Osteocyte (in vitro differentiated cells): ENCODE measurements at places on chromosomes 7 and 10. TPM values are rescaled to one million over a fixed set of nuclear protein-coding genes. Genes with fewer than 3 reads are reported as not detected.

The MOGAT3 gene
- total RNA-seq, result not detected in 2 replicates

The OPN4 gene
- total RNA-seq, result not detected in 2 replicates

The P4HA1 gene
- total RNA-seq, result 101 and 103 TPM in 2 replicates

The STEAP2 gene
- total RNA-seq, result not detected in 2 replicates

DNA sequence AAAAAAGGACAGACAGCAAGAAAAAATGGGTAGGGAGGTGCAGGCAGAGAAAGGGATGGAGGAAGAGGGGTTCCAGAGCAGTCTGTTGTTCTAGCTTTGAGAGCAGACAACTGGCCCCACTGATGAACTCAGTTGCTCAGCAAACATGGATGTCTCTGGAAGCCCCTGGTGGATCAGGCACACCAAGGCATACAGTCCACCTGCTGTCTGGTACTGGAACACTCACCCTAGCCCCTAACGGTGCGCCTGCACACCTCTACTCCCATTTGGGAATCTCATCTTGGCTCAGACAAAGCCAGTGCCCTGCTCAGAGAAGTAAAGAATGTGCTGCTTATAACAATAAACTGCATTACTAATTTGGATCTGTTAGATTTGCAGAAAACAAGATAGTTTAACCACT is 7.7 kb downstream of the MACROH2A2 start:
- no peak overlapping the region for H3K4me3 ChIP-seq
- H3K4me1 ChIP-seq, result peaks cover 2% of the 10 kb centered on the region
- no peak overlapping the region for H3K27ac ChIP-seq
- peaks cover 4% of the 10 kb centered on the region for H3K36me3 ChIP-seq
- DNase-seq, result no peak

GRCh38 chr7:84144480-84144879 is 50.1 kb downstream of the SEMA3A start:
- no peak overlapping the region for H3K4me3 ChIP-seq
- no peaks in the 10 kb centered on the region for H3K36me3 ChIP-seq
- no peaks in the 10 kb centered on the region for H3K27me3 ChIP-seq
- no peak overlapping the region for H3K27ac ChIP-seq
- peaks cover 19% of the 10 kb centered on the region for H3K4me1 ChIP-seq

DNA sequence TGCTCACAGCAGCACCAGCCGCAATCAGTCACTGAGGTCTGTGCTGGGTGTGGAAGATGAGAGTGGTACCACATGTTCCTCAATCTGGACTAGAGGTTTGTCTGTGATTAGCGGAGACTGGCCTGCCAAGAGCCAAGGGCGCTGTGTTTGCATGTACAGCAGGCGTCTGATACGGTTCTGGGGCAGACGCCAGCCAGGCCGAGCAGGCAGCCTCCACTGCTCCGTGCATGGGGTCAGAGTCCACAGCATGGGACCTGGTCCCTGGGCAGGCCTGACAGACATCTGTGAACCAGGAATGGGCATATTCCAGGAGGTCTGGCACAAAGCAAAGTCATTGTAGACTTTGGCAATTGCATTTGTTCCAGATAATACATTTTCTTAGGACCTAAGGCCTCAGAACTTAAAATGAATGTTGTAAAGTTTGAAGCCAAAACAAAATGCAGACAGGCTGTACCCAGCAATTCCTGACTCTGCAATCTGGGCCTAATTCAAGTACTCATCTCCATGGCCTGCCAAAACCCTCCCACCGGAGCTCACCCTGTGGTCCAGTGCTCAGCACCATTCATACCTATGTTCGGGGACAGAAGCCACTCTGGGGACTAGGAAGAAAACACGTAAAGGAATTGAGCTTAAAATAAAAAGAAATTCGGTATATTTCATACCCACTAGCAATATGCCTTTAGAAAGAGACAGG is 50.0 kb upstream of the FAM20C start:
- no peak overlapping the region for H3K4me3 ChIP-seq
- no peaks in the 10 kb centered on the region for H3K36me3 ChIP-seq
- H3K4me1 ChIP-seq, result no peaks in the 10 kb centered on the region
- no peak for DNase-seq

DNA sequence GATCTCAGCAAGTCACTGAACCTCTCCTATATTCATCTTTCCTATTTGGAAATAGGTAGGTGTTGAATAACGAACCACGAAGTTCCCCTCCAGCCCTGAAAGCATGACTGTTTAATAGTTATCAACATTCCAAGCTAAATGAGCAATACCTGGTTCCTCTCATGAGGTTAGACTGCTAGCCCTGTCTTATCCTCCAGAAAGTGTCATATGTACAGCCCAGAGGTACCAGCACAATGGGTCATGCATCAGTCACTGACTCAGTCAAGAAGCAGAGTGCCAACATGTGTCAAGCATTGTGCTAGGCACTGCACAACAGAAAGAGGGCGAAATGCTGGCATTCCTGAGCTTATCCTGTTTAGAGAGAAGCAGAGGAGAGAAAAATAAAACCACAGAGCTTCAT is 70.0 kb downstream of the AMPH start:
- H3K4me3 ChIP-seq, result no peak overlapping the region
- H3K36me3 ChIP-seq, result no peaks in the 10 kb centered on the region
- H3K27ac ChIP-seq, result no peak overlapping the region

- H3K27ac ChIP-seq, result peak overlapping the region; percentile 90
- no peak overlapping the region for H3K4me3 ChIP-seq
- H3K4me1 ChIP-seq, result peaks cover 61% of the 10 kb centered on the region
- H3K36me3 ChIP-seq, result peaks cover 18% of the 10 kb centered on the region
- no peak for DNase-seq
- H3K27me3 ChIP-seq, result no peaks in the 10 kb centered on the region
Measured at GRCh38 chr7:2825559-2826227, 18.4 kb downstream of the GNA12 start.
